ENCODE measurements at places on chromosomes 16 and 17. TPM values are rescaled to one million over a fixed set of nuclear protein-coding genes. Genes with fewer than 3 reads are reported as not detected.

The RAB34 gene
- total RNA-seq, result 212 TPM

The NXPH3 gene
- 1.9 TPM for total RNA-seq

The DNAH9 gene
- 0.13 TPM for total RNA-seq

The CMTM2 gene
- not detected for total RNA-seq

The ASB16 gene
- total RNA-seq, result not detected

The C16orf95 gene
- total RNA-seq, result 5.2 TPM

Measured in A549 treated with dexamethasone at 1 μM for 4 hours (cell line).